ENCODE measurements at places on chromosomes 7 and 10. TPM values are rescaled to one million over a fixed set of nuclear protein-coding genes. Genes with fewer than 3 reads are reported as not detected.

The VAX1 gene
- total RNA-seq: 3.5 TPM

The OR13A1 gene
- total RNA-seq: 0.31 TPM

The SAP25 gene
- total RNA-seq: 5.8 TPM

The RPP38 gene
- 22.5 TPM for total RNA-seq

The SLC13A1 gene
- total RNA-seq: not detected

The IFIT5 gene
- total RNA-seq: 5.4 TPM

DNA sequence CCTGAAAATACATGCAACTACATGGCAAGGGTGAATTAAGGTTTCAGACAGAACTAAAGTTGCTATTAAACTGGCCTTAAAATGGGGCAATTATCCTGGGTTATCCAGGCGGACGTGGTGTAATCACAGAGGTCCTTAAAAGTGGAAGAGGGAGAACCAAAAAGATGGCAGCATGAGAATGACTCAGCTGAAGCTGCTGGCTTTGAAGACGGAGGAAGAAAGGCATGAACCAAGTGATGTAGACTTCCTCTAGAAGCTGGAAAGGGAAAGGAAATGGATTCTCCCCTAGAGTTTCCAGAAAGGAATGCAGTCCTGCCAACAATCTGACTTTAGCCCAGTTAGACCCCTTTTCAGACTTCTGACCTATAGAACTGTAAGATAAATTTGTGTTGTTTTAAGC lies 27.0 kb upstream of the UBN2 start:
- no peak for DNase-seq
- H3K27ac ChIP-seq: no peak overlapping the region
- H3K36me3 ChIP-seq: no peaks in the 10 kb centered on the region
- no peak overlapping the region for H3K4me3 ChIP-seq
- no peaks in the 10 kb centered on the region for H3K27me3 ChIP-seq

DNA sequence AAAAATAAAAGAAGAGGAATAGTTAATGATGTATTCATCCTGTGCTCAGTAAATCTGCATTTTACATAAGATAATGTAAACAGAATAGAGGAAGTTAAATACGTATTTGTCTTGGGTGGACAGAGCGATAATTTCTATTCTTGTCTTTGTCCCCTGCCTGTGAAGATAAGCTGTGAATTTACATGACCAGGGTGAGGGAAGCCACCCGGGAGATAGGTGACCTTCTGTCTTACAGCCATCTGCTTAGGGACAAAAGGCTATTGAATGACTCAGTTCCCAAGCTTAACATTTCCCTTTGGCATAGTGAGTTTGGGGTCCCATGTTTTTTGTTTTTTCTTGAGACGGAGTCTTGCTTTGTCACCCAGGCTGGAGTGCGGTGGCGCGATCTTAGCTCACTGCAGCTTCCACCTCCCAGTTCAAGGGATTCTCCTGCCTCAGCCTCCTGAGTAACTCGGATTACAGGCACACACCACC lies 88.7 kb upstream of the KCTD7 start:
- no peak overlapping the region for H3K27ac ChIP-seq
- peaks cover 15% of the 10 kb centered on the region for H3K36me3 ChIP-seq
- H3K27me3 ChIP-seq: no peaks in the 10 kb centered on the region
- H3K4me3 ChIP-seq: no peak overlapping the region
- no peak for DNase-seq

DNA sequence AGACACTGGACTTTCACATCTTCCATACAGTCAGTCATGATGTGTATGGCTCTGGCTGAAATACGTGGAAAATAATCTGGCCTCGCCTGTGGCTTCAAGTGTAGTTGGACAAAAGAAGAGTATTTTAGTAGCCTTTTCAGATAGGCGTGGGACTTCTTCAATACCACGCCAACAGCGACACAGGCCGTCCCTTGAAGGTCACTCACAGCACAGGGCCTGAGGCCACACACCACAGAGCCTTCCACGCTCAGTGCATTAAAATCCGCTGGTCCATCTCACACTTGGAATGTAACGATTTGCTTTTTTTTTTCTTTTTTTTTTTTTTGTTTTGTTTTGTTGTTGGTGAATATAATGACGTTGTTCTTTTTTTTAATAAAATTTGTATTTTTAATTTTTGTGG lies 51.8 kb upstream of the SUN1 start:
- peaks cover 60% of the 10 kb centered on the region for H3K36me3 ChIP-seq
- DNase-seq: no peak
- no peaks in the 10 kb centered on the region for H3K4me1 ChIP-seq
- no peak overlapping the region for H3K27ac ChIP-seq
- H3K4me3 ChIP-seq: no peak overlapping the region
- no peaks in the 10 kb centered on the region for H3K27me3 ChIP-seq

GRCh38 chr7:121032645-121033460 lies 44.3 kb downstream of the CPED1 start:
- no peaks in the 10 kb centered on the region for H3K4me1 ChIP-seq
- H3K4me3 ChIP-seq: no peak overlapping the region
- H3K27ac ChIP-seq: no peak overlapping the region
- no peaks in the 10 kb centered on the region for H3K27me3 ChIP-seq

- H3K4me1 ChIP-seq: peaks cover 3% of the 10 kb centered on the region
- H3K36me3 ChIP-seq: no peaks in the 10 kb centered on the region
- no peak for DNase-seq
- no peak overlapping the region for H3K4me3 ChIP-seq
- H3K27ac ChIP-seq: no peak overlapping the region
These were observed 483.2 kb upstream of the MKI67 start for GRCh38 chr10:128609460-128609859.

- no peaks in the 10 kb centered on the region for H3K36me3 ChIP-seq
- DNase-seq: no peak
- H3K27me3 ChIP-seq: no peaks in the 10 kb centered on the region
- H3K4me1 ChIP-seq: peaks cover 4% of the 10 kb centered on the region
- no peak overlapping the region for H3K27ac ChIP-seq
These were observed 415.1 kb upstream of the FZD8 start for GRCh38 chr10:36057180-36057579.

DNA sequence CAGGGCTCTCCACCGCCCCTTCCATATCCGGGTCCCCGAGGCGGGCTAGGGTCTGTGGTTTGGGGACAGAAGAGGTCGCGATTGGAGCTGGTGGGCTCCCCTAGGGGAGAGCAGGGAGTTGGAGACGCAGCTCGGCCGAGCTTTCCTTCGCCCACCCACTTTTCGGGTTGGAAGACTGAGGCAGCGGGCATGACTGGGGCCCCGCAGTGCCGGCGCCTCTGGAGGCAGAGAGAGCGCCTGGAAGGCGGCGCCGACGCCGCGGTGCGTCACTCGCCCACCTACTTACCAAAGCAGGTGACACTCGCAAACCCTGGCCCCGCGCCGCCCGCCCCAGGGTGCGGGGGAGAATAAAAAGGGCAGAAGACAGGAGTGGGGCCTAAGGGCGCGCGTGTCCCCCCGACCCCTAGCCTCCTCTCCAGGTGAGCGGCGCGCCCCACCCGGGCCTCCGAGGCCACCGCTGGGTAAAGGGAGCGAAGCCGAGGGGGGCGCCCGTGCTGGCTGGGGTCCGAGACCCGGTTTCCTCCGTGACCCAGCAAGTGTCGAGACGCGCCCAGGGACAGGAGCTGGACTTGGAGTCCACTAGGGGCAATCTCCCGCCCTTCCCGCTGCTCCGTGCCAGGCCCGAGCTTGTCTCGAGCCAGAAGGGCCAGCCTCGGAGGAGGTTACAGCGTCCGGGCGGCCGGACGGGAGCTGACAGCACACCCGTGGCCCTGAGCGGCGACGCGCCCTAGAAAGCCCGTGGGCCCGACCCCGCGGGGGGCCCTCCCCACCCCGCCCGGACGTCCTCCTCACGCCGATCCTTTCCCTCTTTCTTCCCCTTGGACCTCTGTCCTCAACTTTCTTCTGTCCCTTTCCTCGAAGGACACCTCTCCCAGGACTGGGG lies 34.4 kb upstream of the GRID1 start:
- H3K4me3 ChIP-seq: peak overlapping the region; percentile 83
- no peaks in the 10 kb centered on the region for H3K4me1 ChIP-seq
- no peak overlapping the region for H3K27ac ChIP-seq
- peak; percentile 81 for DNase-seq

DNA sequence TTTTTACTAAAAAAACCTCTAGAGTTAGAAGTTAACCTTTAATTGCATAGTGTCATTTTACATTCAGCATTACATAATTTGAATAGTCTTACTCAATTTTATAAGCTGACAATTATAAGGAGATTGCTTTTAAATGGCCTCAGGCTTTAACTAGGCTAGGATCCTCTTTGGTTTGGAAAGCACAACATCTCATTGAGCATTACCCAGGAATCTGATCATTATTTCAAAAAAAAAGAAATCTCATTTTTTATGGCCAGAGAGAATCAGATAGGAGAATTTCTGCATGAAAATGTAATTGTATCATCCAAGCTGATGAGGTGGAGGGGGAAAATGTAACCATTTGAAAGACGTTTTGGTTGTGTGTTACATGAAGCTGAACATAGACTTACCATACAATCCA lies 324.9 kb upstream of the POT1 start:
- H3K4me1 ChIP-seq: peaks cover 26% of the 10 kb centered on the region
- no peaks in the 10 kb centered on the region for H3K27me3 ChIP-seq
- no peak for DNase-seq

- H3K27ac ChIP-seq: no peak overlapping the region
- no peaks in the 10 kb centered on the region for H3K36me3 ChIP-seq
- no peaks in the 10 kb centered on the region for H3K4me1 ChIP-seq
These were observed 132.5 kb downstream of the SLIT1 start for GRCh38 chr10:97053276-97053675.

- H3K4me1 ChIP-seq: peaks cover 12% of the 10 kb centered on the region
- H3K27me3 ChIP-seq: no peaks in the 10 kb centered on the region
- no peak overlapping the region for H3K27ac ChIP-seq
- no peaks in the 10 kb centered on the region for H3K36me3 ChIP-seq
These were observed 62.7 kb downstream of the CALML3 start for GRCh38 chr10:5587151-5588079.

DNA sequence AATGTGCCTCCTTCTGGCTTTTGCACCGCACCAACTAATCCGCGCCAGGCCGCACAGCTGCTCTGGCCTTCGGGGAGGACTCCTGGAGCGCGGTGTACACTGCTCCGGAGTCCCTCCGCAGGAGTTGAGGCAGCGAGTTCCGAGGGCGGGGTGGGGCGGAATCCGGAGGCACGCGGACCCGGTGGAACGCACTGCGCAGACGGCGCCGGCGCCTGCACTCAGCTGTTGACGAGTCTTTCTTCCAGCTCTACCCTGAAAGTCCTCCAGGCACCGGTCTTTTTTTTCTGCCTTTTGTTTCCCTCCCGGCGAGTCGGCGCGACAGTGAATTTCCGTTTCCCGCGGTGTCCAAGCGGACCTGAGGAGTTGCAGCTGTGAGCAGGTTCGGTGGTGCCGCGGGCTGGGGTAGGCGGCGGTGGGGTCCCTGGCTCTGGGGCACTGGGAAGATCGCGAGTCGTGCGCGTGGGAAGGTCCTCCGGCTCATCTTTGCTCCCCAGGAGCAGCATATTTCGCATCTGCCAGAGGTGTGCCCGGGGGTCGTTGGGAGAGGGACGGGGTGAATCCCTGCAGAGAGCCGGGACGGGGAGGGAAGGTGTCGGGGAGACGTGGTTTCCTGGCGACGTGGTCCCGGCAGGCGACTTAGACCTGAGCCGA lies 44.1 kb downstream of the SFTPD start:
- peaks cover 4% of the 10 kb centered on the region for H3K36me3 ChIP-seq
- H3K4me1 ChIP-seq: no peaks in the 10 kb centered on the region
- H3K27ac ChIP-seq: no peak overlapping the region
- peak overlapping the region; percentile 94 for H3K4me3 ChIP-seq
- H3K27me3 ChIP-seq: no peaks in the 10 kb centered on the region
- peak; percentile 90 for DNase-seq

Measured in endodermal cell (in vitro differentiated cells).